ENCODE measurements at places on chromosomes 3 and 15. TPM values are rescaled to one million over a fixed set of nuclear protein-coding genes. Genes with fewer than 3 reads are reported as not detected.

The SKOR1 gene
- 1.6 TPM for total RNA-seq

The CPN2 gene
- total RNA-seq, result not detected

The CELSR3 gene
- 0.36 TPM for total RNA-seq

The PIGB gene
- total RNA-seq, result 9.2 TPM

The LRTM1 gene
- total RNA-seq, result not detected

The AADACL2 gene
- not detected for total RNA-seq

The KCNMB3 gene
- 3.9 TPM for total RNA-seq

The SAMMSON gene
- total RNA-seq, result not detected

The GNAT1 gene
- total RNA-seq, result not detected

The CPNE9 gene
- total RNA-seq, result not detected

The CNTN6 gene
- not detected for total RNA-seq

The MEX3B gene
- total RNA-seq, result 4.3 TPM

The SPPL2A gene
- 163 TPM for total RNA-seq

The SYNPR gene
- total RNA-seq, result 1.4 TPM

The SNX22 gene
- 0.83 TPM for total RNA-seq

The ITPKA gene
- total RNA-seq, result 0.49 TPM

The INSYN1 gene
- total RNA-seq, result 6.6 TPM

The NEK4 gene
- 19.4 TPM for total RNA-seq

The ZNF148 gene
- total RNA-seq, result 42.5 TPM

The CLSTN2 gene
- 8.3 TPM for total RNA-seq

The GPR87 gene
- total RNA-seq, result not detected

The CELF6 gene
- 5.8 TPM for total RNA-seq

The LEKR1 gene
- 1.7 TPM for total RNA-seq

The FAIM gene
- total RNA-seq, result 15.3 TPM

The POPDC2 gene
- total RNA-seq, result 86.6 TPM

The RTF1 gene
- total RNA-seq, result 31.5 TPM

The GOLGA8R gene
- 1.8 TPM for total RNA-seq

The SFMBT1 gene
- 13.7 TPM for total RNA-seq

The GOLGA6C gene
- not detected for total RNA-seq

The FEM1B gene
- total RNA-seq, result 54.7 TPM

The CMC1 gene
- 11.4 TPM for total RNA-seq

The RTP1 gene
- total RNA-seq, result not detected

The PGBD4 gene
- 1.3 TPM for total RNA-seq

The DPPA2 gene
- total RNA-seq, result not detected

The STIMATE gene
- 19.5 TPM for total RNA-seq

The SLC7A14 gene
- total RNA-seq, result 2.8 TPM

The MYD88 gene
- 39.7 TPM for total RNA-seq

The TGM4 gene
- not detected for total RNA-seq

The MYRIP gene
- total RNA-seq, result 3.1 TPM

The RTP4 gene
- 10.2 TPM for total RNA-seq

The FAM107A gene
- total RNA-seq, result 26.3 TPM

The ZBED2 gene
- total RNA-seq, result not detected

Measured in sigmoid colon (tissue), 7 donors.